ENCODE measurements at places on chromosomes 1 and 21. TPM values are rescaled to one million over a fixed set of nuclear protein-coding genes. Genes with fewer than 3 reads are reported as not detected.

DNA sequence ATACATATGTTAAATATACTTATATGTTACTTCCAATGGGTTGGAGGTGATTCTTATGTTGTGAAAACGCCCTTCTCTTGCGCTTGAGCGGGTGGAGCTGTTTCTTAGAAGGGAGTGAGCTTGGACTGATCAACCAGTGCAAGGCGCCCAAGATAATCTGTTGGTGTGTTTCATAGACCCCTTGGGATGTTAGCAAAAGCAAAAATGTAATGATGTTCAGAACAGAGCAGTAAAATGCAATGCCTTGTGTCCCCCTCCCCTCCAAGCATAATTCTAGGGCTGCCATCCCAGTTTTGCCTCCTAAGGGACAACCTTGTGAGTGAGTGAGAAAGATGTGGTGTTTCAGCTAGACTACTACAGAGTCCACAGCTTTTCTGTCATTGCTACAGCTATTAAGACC is 6.2 kb upstream of the CD34 start:
- no peak for DNase-seq

- no peak for DNase-seq
These were observed 122.3 kb downstream of the TGFB2 start for GRCh38 chr1:218467101-218468072.

DNA sequence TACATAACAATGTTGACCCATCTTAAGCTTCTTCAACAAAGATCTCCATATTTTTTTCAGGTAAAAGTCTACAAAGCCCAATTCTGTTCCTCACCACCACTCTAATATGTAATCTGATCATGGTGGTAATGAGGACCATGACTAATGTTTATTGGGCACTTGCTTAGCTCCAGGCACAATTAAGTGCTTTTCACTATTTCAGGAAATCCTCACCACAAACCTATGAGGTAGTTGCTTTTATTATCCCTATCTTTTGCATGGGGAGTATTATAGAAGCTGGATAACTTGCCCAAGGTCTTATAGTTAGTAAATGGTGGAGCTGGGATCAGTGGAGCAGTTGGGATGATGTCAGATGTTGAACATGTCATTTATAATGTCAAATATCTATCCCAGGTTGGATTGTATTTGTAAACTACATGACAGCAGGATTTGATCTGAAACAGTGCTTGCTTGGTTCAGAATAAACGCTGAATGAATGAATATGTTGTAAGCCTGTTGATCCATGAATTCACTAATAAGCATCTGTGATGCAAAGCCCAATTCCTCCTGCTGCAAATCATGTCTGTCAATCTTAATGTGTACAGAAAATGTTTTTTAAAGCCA is 283.3 kb upstream of the ST6GALNAC5 start:
- DNase-seq = no peak

GRCh38 chr1:12810691-12811408 is 19.7 kb downstream of the PRAMEF1 start:
- peak; percentile 55 for DNase-seq

- DNase-seq = peak; percentile 41
These were observed 7.0 kb downstream of the ENSA start for GRCh38 chr1:150622303-150622975.

GRCh38 chr1:182595641-182596240 is 6.7 kb upstream of the RNASEL start:
- DNase-seq = peak; percentile 44

- DNase-seq = no peak
These were observed 146.1 kb upstream of the RUNX1 start for GRCh38 chr21:35195232-35195631.

GRCh38 chr1:84146411-84147032 is 2.5 kb downstream of the PRKACB start:
- no peak for DNase-seq

DNA sequence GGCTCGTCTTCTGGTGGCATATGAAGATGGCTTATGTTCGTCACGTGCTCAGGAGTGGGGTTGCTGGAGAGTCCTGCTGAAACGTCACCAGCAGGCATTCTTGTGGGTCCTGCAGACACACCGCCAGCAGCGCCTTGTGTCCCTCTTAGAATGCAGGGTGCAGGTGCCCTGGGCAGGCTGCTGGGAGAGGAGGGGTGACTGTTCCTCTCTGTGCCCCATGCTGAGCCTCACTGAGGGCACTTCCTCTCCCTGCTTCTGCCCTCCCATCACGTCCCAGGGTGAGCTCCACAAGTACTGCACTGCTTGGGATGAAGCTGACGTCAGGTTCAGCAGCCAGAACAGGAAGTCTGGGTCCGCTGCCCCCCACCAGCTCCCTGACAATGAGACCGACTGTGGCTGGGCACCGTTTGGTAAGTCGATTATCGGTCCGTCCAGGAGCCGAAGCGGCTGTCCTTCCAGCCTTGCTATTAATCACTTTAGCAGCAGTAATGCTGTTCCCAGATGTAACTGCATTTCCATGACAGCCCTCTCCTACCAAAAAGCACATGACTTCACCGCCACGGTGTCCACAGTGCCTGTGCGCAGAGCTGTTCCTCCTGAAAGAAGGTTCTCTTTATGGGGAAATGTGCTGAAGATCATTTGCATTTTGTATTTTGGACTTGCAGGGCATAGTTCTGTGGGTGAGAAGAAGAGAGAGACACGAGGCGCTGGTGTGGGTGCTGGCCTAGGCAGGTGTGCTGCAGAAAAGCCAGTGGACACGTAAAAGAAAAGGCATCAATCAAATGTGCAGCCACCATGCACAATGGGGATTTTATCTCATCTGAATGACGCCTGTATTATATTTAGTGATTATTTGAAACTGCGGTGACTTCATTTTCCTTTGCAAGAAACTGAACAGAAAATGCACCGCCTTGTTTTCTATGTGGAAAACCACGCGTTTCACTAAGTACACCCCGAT is 21.0 kb downstream of the SLC37A1 start:
- DNase-seq = no peak

GRCh38 chr21:15682186-15682895 is 47.4 kb upstream of the USP25 start:
- DNase-seq = no peak

Gene TDRD10
- not detected for total RNA-seq

Gene MLLT11
- 11.5 TPM for total RNA-seq

Gene CNTN2
- not detected for total RNA-seq

Gene BGLAP
- total RNA-seq = not detected

Gene F13B
- total RNA-seq = 1.3 TPM

Gene SHISA4
- total RNA-seq = 13.6 TPM

Gene MROH7
- total RNA-seq = not detected

Gene COL9A2
- total RNA-seq = 2.0 TPM

Gene RGS7
- 0.20 TPM for total RNA-seq

Measured in MG63 (cell line).